ENCODE measurements at places on chromosomes 13 and 19. TPM values are rescaled to one million over a fixed set of nuclear protein-coding genes. Genes with fewer than 3 reads are reported as not detected.
A peak's percentile ranks its signal among the peaks of the same experiment; 100 is the strongest.

DNA sequence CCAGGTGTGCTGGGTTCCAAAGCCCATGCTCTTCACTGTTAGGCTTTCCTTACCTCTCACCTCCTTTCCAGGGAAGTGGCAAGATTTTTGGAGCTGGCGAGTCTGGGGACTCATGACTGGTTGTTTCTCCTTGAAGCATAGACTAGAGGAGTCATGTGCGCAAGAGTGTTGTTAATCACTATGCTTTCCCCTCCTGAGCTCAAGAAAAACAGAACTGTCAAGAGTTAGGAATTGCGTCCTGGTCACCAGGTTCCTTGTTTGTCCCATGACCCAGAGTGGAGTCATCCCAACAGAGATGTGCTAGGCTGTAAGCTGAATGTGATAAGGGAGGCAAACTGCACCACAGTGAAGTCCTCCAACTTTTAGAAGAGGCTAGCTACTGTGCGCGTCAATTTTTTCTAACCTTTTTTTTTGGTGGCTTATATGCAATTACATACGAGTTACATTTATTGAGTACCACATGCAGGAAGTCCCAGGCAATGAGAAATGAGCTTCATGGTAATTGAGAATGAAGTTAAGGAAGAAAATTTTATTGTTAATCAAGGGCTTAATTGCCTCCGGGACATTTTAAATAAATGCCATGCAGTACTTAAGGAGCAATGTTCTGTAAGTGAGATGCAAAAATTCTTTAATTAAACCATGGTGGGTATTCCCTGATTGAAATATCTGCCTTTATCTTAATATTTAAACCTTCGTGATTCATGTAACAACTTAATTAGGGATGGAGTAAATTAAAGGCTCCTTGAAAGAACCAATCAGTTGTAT, 233.9 kb downstream of the ZIC5 start:
- no peaks in the 10 kb centered on the region for H3K27me3 ChIP-seq
- H3K4me3 ChIP-seq, result no peak overlapping the region
- no peaks in the 10 kb centered on the region for H3K36me3 ChIP-seq
- H3K4me1 ChIP-seq, result peaks cover 8% of the 10 kb centered on the region

GRCh38 chr19:39937094-39937720, 2.8 kb upstream of the FCGBP start:
- peaks cover 48% of the 10 kb centered on the region for H3K4me1 ChIP-seq
- DNase-seq, result no peak
- H3K4me3 ChIP-seq, result no peak overlapping the region
- H3K27ac ChIP-seq, result peak overlapping the region; percentile 73
- H3K27me3 ChIP-seq, result peaks cover 3% of the 10 kb centered on the region

DNA sequence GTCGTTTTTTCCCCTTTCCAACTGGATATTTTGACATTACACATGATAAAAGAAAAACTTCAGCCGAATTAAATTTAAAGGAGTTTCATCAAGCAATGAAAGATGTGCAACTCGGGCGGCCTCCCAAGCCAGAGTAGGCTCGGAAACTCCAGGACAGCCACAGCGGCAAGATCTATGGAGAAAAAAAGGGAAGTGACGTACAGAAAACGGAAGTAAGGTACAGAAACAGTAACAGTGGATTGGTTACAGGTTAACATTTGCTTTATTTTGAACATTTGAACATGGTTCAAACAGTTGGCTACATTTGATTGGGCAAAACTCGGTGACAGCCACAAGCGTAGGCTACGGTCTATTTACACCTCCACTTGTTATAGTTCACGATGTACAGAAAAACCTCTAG, 30.5 kb upstream of the FAM124A start:
- DNase-seq, result no peak
- no peak overlapping the region for H3K4me3 ChIP-seq
- no peaks in the 10 kb centered on the region for H3K27me3 ChIP-seq
- no peaks in the 10 kb centered on the region for H3K4me1 ChIP-seq
- no peaks in the 10 kb centered on the region for H3K36me3 ChIP-seq

- no peak for DNase-seq
- H3K4me1 ChIP-seq, result no peaks in the 10 kb centered on the region
- peaks cover 10% of the 10 kb centered on the region for H3K27me3 ChIP-seq
- H3K36me3 ChIP-seq, result no peaks in the 10 kb centered on the region
Measured at GRCh38 chr19:13539332-13539731, 33.1 kb upstream of the CACNA1A start.

The SSC5D gene
- 41.2 TPM for total RNA-seq

The RNF126 gene
- 148 TPM for total RNA-seq
